Activated T-cell treated with anti-CD3 and anti-CD28 coated beads, Interleukin-2, amount 50 U/mL, for 4 hours (primary cell): ENCODE measurements at places on chromosomes 2 and 18.

- no peak for DNase-seq
Observed at GRCh38 chr2:136162438-136162837, 44.5 kb upstream of the CXCR4 start.

DNA sequence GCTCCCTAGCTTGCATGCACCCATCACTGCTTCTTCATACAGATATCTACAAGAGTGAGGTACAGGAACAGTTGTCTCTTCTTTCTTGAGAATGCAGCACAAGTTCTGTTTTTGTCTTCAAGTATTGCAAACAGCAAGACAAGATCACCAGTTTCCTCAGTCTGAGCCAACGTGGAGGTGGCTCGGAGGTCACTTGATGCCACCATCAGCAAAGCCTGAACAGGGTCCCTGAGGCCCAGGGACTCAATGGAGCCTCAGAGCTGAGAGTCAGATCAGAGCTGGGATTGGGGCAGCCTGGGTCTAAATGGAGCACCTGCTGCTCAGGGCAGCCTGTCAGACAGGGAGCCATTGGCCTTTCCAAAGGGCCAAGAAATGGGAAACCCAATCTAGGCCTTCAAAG, 290.7 kb upstream of the ID2 start:
- DNase-seq: no peak

- no peak for DNase-seq
Observed at GRCh38 chr2:199581935-199582360, 124.2 kb upstream of the SATB2 start.

DNA sequence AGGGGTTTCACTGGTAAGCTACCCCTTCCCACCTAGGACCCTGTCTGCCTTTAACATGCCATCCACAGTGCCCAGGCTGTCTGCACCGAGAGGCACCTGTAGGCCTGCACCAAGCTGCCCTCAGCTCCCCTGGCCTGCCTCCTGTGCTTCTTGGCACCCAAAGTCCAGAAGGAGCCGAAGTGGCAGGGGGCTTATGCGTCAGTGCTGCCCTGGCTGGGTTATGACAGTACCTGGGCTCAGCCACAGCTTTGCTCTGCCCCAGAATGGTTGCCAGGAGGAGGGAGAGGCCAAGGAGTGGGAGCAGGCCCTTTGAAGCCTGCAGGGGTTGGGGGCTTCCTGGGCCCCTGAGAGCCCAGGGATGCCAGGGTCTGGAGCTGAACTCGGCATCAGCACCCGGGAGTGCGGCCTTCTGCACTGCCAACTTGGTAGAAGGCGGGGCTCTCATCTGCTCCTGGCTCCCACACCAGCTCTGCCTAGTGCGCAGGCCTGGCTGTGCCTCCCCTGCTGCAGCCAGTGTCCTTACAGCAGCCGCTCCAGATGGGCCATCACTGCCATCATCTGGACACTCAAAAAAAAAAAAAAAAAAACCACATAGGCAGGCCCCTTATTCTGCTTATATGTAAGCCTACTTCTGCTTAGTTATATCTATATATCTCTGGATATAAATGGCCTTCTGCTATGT, 155.4 kb downstream of the THSD7B start:
- DNase-seq: no peak

GRCh38 chr2:208077276-208077675, 47.0 kb downstream of the CRYGD start:
- no peak for DNase-seq

- DNase-seq: no peak
Observed at GRCh38 chr18:79554945-79555645, 124.5 kb upstream of the CTDP1 start.

DNA sequence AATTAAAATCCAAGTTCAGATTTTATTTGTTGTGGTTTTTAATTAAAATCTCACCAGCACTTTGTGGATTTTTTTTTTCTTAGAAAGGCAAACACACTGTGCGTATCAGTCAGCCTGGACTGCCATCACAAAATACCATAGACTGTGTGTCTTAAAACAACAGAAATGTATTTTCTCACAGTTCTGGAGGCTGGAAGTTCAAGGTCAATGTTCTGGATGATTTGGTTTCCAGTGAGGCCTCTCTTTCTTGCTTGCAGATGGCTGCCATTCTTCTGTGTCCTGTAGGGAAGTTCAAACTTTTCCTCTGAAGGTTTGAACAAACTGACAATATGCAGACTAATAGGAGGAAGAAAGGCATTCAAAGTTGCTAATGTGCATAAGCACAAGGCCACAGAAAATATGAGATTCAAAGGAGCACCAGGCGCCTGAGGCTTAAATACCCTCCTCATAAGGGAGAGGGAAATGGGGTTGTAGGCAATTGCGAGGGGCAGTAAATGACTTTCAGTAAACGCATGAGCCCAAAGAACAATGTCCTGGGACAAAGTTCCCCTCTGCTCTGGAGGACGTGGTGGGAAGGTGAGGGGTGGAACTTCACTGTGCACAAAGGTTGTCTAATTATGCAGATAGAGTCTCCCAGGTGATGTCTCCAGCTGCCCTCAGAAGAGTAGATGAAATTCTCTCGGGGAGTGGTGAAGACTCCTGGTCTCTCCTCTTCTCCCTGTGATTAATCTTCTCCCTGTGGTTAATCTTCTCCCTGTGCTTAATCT, 26.5 kb upstream of the KCNF1 start:
- no peak for DNase-seq

- no peak for DNase-seq
Observed at GRCh38 chr2:135587958-135588357, 56.7 kb downstream of the R3HDM1 start.

- no peak for DNase-seq
Observed at GRCh38 chr2:199861132-199861774, 10.3 kb upstream of the FTCDNL1 start.

DNA sequence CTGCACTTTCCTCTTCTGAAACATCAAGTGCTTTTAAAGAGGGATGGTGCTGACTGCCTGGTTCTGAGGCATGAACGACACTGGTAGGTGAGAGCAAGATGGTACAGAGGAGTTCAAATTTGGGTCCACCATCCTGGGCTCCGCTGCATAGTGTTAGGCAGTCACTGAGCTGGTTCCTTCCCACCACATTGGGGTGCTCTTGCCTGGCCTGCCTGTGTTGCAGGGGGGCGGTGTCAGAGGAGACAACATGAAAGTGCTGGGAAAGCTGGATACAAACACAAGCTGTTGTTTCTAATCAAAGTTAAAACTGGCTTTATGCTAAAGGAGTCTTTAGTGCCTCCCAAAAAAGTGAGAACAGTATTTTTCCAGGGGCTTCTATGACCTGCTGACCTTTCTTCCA, 258.1 kb downstream of the GBX2 start:
- no peak for DNase-seq

- DNase-seq: no peak
Observed at GRCh38 chr2:118058951-118059350, 29.3 kb upstream of the INSIG2 start.

GRCh38 chr2:69459936-69460335, 22.7 kb upstream of the NFU1 start:
- DNase-seq: no peak

GRCh38 chr2:193462411-193462810, 1267.7 kb upstream of the TMEFF2 start:
- DNase-seq: no peak

- peak; percentile 72 for DNase-seq
Observed at GRCh38 chr2:42105330-42106256, 57.8 kb downstream of the PKDCC start.

- no peak for DNase-seq
Observed at GRCh38 chr2:228535396-228535795, 353.9 kb upstream of the SPHKAP start.

- peak; percentile 85 for DNase-seq
Observed at GRCh38 chr2:64488050-64488974, 34.4 kb downstream of the LGALSL start.

- no peak for DNase-seq
Observed at GRCh38 chr2:108983610-108984009, 5.4 kb downstream of the EDAR start.
